Inflammatory macrophage treated with lipopolysaccharide for 1 hour (primary cell): ENCODE measurements at places on chromosomes 2 and 18.
A peak's percentile ranks its signal among the peaks of the same experiment; 100 is the strongest.

DNA sequence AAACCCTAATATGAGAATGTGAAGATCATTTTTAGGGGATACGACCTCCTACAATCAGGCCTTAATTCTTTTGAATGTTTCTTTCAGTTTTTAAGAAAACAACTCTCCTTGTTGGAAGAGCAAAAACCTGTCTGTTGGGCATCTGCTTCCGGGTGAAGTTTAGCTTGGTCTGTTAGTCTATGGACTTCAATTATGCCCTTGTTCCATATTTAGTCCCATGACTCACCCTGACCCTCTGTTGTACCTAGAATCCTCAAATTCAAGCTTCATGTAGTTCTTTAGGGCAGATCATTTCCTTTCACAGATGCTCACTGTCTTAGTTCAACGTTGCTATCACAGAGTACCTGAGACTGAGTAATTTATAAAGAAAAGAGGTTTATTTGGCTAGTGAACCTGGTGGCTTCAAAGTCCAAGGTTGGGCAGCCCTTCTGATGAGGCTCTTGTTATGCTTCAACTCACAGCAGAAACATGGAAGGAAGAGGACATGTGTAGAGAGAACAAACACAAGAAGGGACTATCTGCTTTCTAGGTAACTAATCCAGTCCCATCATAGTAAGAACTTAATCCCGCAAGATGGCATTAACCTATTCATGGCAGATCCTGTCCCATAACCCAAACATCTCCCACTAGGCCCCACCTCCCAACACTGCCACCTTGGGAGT is 82.5 kb upstream of the SERPINE2 start:
- no peak for DNase-seq

DNA sequence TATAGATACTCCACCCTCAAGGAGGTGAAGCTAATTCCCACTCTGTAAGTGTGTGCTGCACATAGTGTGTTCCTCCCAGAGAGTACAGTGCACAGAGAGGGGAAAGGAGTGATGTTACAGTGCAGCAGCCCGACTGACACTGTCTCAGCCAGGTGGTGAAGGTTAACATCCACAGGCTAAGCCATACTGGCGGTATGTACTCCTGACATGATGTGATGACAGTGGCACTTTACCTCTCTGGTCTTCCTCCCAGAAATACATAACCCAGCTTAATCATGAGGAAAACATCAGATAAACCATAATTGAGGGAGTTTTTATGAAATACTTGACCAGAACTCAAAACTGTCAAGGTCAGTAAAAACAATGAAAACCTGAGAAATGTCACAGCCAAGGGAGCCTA is 107.1 kb downstream of the RAB3GAP1 start:
- no peak for DNase-seq

GRCh38 chr2:223894968-223895367 is 50.2 kb downstream of the WDFY1 start:
- DNase-seq = no peak

DNA sequence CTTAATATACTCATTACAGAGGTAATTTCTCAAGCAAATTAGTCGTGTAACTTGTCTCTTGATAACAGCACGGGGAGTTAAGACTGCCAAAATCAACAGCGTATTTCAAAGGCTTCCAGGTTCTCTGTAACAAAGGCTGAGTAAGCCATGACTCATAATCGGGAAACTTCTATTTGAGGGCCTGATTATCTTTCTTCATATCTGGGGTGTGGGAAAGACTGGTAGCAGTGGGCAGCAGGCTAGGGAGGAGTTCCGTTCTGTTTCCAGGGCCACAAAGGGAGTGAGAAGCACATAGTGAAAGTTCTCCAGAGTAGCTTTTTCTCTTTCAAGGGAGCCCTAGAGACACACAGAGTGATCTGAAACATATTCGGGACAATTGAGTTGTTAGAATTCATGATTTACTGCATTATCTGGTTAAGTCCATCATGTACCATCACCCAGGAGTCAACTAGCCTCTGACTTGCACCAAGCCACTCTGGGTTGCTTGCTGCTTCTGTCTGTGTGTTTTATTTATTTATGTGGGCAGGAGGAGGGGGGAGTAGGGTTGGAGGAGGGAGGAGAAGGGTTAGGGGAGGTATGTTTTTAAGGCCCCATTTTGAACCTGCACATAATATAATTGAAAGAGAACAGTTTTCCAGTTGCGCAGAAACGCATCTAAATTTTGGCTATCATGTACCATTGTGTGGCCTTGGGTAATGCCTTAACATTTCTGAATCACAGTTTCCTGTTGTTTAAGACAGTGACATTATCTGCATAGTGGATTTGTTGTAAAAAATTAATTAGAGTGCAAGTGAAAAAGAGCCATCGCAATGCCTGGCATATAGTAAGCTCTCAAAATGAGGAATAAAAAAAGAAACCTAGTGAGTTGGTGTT is 80.5 kb upstream of the ITPRID2 start:
- peak; percentile 96 for DNase-seq

- no peak for DNase-seq
Observed at GRCh38 chr2:105368759-105369408, 30.0 kb downstream of the FHL2 start.

- peak; percentile 11 for DNase-seq
Observed at GRCh38 chr2:44598330-44599119, 236.8 kb downstream of the CAMKMT start.

DNA sequence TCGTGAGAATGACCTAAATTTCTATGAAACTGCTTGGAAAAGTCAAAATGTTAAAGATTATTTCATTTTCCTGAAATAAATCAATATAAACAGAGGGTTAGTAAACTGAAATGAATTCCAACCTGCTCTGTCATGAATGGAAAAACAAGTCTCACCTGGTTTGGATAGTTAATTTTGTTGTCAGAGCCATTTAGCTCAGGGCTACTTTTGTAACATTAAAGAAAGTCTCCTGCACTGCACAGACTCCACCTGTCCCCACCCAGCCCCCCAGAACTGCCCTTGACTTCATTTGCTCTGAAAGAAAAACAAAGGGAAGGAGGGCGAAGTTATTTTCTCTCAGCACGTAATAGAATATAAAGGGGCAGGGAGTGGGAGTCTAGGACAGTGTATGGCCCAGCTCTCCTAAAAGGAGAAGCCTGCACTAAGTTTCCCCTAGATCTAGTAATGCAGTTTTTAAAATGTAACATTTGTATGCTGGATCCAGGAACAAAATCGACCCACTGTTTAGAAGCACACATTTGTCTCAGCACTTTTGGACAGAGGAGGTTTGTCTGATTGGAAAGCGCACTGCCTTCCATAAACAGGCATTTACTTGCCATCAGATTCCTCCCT is 54.2 kb upstream of the ACSL3 start:
- DNase-seq = no peak

- peak; percentile 51 for DNase-seq
Observed at GRCh38 chr2:218010140-218010983, 7.6 kb upstream of the TNS1 start.
